CD8-positive, alpha-beta memory T cell (primary cell): ENCODE measurements at places on chromosomes 1 and 21.
A peak's percentile ranks its signal among the peaks of the same experiment; 100 is the strongest.

GRCh38 chr1:202967684-202968281 is 726 bp upstream of the CYB5R1 start:
- no peaks in the 10 kb centered on the region for H3K27me3 ChIP-seq
- peaks cover 27% of the 10 kb centered on the region for H3K4me1 ChIP-seq
- peak overlapping the region; percentile 73 for H3K4me3 ChIP-seq

DNA sequence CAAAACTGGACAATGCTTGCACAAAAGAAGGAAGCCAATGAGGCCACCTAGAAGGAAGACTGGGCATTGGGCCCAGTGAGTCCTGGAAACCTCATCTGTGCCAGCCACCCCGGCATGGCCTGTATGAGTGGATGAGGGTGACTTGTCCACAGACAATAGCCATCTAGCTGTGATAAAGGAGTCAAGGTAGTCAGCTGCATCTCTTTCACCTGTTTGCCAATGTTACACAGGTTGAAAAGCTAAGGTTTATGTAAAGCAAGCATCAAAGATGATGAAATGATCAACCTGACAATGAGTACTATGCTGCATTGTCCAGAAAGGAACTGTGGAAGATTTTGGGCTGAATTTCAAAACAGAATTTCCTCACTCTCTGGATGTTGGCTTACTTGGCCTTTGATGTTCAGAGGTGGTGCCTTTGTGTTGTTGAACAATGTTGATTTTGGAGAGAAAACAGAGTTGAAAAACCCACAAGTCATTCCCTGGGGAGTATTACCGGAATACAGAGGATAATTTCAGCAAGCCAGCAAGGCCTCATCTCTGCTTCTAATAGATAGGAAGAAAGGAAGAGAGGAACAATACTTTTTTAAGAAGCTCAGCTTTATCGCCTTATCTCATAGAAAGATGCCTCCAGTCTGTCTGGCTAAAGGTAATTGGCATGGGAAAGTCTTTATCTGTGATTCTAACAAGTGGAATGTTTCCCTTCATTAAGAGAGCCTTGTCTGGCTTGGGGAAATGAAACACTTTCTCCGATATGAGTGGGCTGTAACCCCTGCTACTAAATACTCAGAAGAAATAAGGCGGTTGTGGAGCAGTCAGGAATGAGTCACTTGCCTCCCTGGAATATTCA is 11.4 kb upstream of the SELE start:
- no peak overlapping the region for H3K27ac ChIP-seq
- no peaks in the 10 kb centered on the region for H3K36me3 ChIP-seq
- no peaks in the 10 kb centered on the region for H3K27me3 ChIP-seq
- no peaks in the 10 kb centered on the region for H3K4me1 ChIP-seq

DNA sequence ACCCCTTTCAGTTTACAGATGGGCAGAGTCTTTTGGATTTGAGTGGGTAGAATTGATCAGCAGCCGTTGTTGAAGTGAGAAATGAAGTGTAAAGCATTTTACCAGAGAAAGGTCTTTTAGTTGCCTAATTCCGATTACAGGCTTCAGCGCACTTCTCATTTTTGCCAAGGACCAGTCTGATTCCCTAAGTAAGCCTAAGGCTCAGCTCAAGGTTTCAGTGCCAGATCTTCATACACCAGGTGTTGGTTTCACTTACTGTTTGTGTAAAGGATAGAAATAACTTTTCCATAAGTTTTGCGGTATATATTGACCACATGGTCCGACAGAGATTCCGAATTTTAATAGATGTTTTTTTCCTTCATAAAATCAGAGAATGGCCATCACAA is 83.9 kb upstream of the BMP8A start:
- no peaks in the 10 kb centered on the region for H3K36me3 ChIP-seq
- no peak for DNase-seq
- no peaks in the 10 kb centered on the region for H3K27me3 ChIP-seq

DNA sequence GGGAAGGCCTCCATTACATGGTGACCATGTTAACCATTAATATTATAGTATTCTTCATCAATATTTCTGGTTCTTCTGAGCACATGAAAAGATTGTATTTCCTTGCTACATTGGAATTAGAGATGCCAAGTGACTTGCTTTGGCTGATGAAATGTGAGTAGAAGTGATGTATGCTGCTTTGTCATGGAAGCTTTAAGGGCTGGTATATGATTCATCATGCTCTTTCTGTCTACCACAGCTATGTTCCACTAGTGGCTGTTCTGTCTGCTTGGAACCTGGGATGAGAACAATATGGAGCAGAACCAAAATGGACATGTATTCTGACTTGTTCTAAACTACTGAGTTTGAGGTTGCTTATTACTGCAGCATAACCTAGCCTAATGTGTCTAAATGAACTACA is 163.3 kb downstream of the TM2D1 start:
- no peaks in the 10 kb centered on the region for H3K36me3 ChIP-seq
- H3K4me1 ChIP-seq = no peaks in the 10 kb centered on the region
- H3K27me3 ChIP-seq = no peaks in the 10 kb centered on the region
- no peak for DNase-seq
- H3K4me3 ChIP-seq = no peak overlapping the region

- H3K4me1 ChIP-seq = no peaks in the 10 kb centered on the region
- peaks cover 18% of the 10 kb centered on the region for H3K27me3 ChIP-seq
- no peak overlapping the region for H3K27ac ChIP-seq
- H3K36me3 ChIP-seq = no peaks in the 10 kb centered on the region
- DNase-seq = no peak
Observed at GRCh38 chr1:34165422-34165921, 442 bp upstream of the CSMD2 start.

DNA sequence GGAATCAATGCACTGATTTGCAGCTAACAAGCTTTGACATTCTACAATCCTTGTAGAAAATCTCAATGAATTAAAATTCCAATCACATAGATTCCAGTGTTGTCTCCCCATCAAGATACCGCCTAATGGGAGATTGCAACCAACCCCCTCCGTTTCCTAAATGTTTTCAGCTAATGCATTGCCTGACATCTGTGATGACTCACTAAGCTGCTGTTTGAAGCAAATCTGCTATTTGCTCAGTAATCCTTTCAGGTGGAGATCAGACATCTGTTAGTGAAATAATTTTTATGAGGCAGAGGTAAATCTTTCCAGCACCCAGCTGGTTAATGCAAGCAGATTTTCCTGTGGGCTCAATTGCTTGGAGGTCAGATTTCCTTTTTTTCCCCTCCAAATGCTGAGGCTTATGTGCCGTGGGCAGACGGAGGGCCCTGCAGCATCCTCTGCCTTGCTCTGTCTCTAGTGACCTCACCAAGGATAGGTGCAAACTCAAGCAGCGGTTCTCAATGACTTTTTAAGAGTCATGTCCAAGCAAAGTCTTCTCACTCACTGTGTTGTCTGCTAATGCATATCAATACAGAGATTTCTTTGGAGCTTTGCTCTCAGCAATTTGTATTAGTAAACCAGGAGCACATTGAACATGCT is 91.1 kb upstream of the RAB3GAP2 start:
- H3K27ac ChIP-seq = no peak overlapping the region
- H3K36me3 ChIP-seq = no peaks in the 10 kb centered on the region
- H3K4me3 ChIP-seq = no peak overlapping the region
- no peaks in the 10 kb centered on the region for H3K4me1 ChIP-seq
- no peaks in the 10 kb centered on the region for H3K27me3 ChIP-seq
- DNase-seq = no peak

DNA sequence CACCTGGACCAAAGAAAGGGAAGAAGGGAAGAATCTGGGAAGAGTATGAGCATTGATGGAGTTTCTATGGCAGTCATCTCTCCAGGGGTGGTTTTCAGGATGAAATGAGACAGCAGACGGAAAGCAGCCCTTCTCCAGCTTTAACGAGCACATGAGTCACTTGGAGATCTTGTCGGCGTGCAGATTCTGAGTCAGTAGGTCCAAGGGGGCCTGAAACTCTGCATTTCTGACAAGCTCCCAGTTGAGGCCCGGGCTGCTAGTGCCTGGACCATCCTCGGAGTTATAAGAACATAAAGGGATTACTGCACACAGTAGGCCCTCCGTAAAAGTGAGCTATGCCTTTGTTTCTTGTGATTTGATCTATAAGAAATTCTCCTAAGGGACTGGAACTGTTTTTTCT is 17.6 kb downstream of the HSPG2 start:
- no peak for DNase-seq
- no peak overlapping the region for H3K4me3 ChIP-seq
- H3K4me1 ChIP-seq = no peaks in the 10 kb centered on the region
- H3K36me3 ChIP-seq = no peaks in the 10 kb centered on the region
- no peak overlapping the region for H3K27ac ChIP-seq
- H3K27me3 ChIP-seq = no peaks in the 10 kb centered on the region

DNA sequence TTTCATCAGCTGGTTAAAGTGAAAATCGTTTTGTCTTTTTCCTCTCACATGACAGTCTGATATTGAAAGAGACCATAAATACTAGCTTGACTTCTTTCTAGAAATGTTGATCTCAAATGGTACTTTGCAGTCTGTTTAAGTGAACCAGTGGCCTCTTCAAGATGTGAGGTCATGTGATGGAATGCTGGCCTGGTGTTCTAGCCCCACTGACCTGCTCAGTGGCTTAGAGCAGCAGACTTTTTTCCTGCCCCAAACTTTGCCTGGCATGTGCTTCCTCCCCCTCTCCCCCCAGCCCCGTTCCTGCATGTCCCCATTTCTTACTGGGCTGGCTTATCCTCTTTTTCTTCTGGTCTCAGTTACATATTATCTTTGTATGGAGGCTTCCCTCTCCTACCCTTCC is 34.3 kb downstream of the ZYG11A start:
- no peaks in the 10 kb centered on the region for H3K4me1 ChIP-seq
- DNase-seq = no peak
- H3K36me3 ChIP-seq = no peaks in the 10 kb centered on the region
- H3K27ac ChIP-seq = no peak overlapping the region

GRCh38 chr1:152739841-152740240 is 18.0 kb upstream of the KPRP start:
- H3K36me3 ChIP-seq = no peaks in the 10 kb centered on the region
- H3K4me3 ChIP-seq = no peak overlapping the region
- no peak for DNase-seq
- H3K4me1 ChIP-seq = no peaks in the 10 kb centered on the region

GRCh38 chr1:31523769-31524168 is 52.5 kb upstream of the TINAGL1 start:
- H3K27ac ChIP-seq = no peak overlapping the region
- H3K27me3 ChIP-seq = peaks cover 3% of the 10 kb centered on the region
- no peak for DNase-seq
- H3K4me3 ChIP-seq = no peak overlapping the region
- no peaks in the 10 kb centered on the region for H3K36me3 ChIP-seq

- H3K4me1 ChIP-seq = no peaks in the 10 kb centered on the region
- H3K36me3 ChIP-seq = peaks cover 39% of the 10 kb centered on the region
Observed at GRCh38 chr1:30977105-30977504, 68.5 kb upstream of the SDC3 start.

DNA sequence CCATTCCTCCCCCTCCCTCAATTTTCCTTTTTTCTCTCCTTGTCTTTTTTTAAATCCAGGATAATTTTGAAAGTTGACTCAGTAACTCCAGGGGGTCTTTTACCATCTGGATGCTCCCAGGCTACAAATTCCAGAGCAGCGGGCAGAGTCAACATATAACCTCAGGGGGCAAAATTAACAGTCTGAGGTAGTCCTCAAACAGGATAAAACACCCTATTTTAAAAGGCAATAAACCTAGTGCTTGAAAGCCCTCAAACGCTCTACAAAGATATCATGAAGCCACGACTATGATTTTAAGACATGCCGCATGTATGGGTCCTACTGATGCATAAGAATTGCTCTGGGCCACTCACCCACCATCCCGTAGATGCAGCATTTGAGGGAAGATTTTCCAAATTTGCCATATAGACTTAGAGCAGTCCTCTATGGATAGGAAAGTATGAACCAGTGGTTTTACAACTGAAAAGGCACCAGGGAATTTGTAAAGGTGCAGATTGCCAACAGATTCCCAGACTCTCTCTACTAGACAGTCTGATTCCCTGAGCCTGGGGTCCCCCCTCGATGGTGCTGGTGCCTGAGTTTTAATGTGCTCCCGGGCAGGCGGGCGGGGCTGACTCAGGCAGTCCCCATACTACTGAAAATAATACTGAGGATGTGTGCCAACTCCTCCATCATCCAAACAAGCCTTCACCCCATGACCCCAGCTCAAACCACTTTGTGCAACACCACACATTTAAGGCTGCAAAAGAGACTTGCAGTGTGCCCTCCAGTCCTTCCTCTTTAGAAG is 37.2 kb downstream of the PTPN14 start:
- no peaks in the 10 kb centered on the region for H3K27me3 ChIP-seq
- peaks cover 10% of the 10 kb centered on the region for H3K4me1 ChIP-seq
- no peak overlapping the region for H3K4me3 ChIP-seq
- no peak overlapping the region for H3K27ac ChIP-seq

DNA sequence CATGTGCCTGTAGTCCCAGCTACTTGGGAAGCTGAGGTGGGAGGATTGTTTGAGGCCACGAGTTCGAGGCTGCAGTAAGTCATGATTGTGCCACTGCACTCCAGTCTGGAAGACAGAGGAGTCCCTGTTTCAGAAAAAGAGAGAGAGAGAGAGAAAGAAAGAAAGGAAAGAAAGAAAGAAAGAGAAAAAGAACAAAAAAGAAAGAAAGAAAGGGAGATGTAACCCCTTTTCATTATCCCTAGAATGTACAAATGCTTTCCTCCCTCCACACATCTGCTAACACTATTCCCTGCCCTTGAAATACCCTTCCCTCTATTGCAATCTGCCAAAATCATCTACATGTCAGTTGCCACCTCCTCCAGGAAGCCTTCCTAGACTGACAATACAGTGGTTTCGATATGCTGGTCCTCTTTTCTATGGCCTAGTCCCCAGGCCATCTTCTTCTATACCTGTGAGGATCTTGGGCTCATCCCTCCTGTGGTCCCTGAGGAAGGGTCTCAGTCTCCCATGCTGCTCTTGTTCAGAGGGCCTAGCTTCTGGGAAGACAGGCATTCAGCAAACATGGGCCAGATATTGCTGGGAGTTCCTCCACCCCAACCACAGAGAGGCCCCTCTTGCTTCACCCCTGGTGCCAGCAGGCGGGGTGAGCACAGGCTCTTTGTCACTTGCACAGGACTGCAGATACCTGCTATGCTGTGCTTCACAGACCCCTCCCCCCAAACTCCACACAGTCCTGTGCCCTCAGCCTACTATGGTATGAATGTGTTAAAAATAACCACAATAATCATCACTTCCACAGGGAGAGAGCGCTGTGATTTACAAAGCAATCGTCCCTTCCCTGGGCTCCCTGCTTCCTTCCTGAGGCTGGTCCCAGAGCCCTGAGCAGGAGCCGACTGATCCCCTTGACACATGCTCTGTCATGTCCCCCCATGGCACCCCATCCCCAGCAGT is 14.1 kb downstream of the ADGRB2 start:
- H3K4me3 ChIP-seq = no peak overlapping the region
- no peak overlapping the region for H3K27ac ChIP-seq
- H3K36me3 ChIP-seq = no peaks in the 10 kb centered on the region
- no peaks in the 10 kb centered on the region for H3K27me3 ChIP-seq

GRCh38 chr1:239617731-239618130 is 231.4 kb downstream of the CHRM3 start:
- H3K27me3 ChIP-seq = no peaks in the 10 kb centered on the region
- no peaks in the 10 kb centered on the region for H3K36me3 ChIP-seq
- no peak for DNase-seq
- no peak overlapping the region for H3K4me3 ChIP-seq

- H3K27me3 ChIP-seq = no peaks in the 10 kb centered on the region
- H3K36me3 ChIP-seq = no peaks in the 10 kb centered on the region
- no peak overlapping the region for H3K27ac ChIP-seq
- H3K4me1 ChIP-seq = no peaks in the 10 kb centered on the region
Observed at GRCh38 chr21:35329940-35330660, 281.0 kb upstream of the RUNX1 start.
